Hepatic stellate cell (primary cell): ENCODE measurements at places on chromosomes 11 and 22.

DNA sequence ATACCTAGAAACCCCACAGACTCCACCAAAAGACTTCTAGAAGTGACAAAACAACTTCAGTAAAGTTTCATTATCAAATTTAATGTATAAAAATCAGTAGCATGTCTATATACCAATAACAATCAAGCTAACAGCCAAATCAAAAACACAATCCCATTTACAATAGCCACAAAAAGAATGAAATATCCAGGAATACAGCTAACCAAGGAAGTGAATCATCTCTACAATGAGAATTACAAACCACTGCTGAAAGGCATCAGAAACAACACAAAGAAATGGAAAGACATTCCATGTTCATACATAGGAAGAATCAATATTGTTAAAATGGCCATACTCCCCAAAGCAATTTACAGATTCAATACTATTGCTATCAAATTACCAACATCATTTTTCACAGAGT is 46.0 kb downstream of the PRCP start:
- DNase-seq = no peak

GRCh38 chr22:47621253-47621652 is 858.8 kb downstream of the TBC1D22A start:
- no peak for DNase-seq

- DNase-seq = peak; percentile 78
Observed at GRCh38 chr22:49936018-49936972, 17.9 kb downstream of the CRELD2 start.

DNA sequence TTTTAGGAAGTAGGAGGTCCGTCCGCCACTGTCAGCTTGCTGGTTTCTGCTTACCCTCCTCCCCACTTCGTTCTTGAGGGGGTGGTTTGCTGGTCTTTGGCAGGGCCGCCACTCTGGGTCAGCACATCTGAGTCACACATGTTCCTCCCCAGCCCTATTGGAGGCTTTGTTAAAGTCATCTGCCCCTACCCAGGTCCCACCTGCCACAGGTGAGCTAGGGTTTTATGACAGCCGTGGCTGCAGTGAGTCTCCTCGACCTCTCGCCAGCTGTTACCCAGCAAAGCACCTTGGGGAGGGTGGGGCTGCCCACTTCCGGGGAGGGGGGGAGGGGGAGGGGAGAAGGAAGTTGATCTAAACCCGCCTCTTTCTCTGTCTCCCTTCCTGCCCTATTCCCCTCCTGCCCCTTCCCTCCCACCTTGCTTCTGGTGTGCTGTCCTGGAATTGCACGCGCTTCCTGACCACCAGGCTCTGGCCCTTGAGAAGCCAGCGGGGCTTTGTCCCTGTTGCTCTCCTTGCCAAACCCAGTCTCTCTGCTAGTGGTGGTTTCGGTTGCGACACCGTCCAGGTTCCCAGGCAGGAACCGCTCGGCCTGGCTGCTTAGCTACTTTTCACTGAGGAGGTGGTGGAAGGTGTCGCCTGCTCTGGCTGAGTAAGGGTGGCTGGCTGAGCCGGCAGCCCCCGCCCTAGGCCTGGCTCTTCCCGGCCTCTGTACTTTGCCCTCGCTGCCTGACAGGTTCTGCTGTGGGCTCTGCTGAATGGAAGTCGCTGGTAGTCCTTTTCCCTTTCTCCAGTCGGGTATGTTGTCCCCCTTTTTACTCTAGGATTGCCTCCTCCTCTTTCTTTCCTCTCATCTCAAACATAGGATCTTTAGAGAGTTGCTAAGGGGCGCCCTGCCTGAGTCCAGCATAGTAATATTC is 28.5 kb downstream of the RCOR2 start:
- DNase-seq = peak; percentile 68

- DNase-seq = peak; percentile 77
Observed at GRCh38 chr11:94741022-94741679, 27.0 kb upstream of the AMOTL1 start.

GRCh38 chr11:32387411-32387810 is 47.9 kb downstream of the WT1 start:
- no peak for DNase-seq

DNA sequence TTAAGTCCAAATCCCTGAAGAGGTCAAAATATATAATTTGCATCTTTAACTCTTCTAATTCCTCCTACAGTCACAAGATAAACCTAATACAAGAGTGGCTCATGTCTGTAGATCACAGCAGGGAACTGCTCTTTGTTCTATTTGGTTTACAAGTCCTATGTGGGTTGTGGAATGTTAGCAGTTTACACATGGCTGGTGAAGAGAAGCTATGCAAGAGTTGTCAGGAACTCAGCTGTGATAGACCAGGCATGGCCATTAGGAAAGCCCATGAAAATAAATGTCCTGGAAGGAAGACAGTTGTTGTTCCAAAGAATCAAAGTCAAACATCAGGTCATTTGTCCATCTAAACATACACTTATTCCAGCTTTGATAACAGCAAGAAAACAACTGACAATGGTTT is 312.4 kb upstream of the PITPNB start:
- DNase-seq = peak; percentile 19

DNA sequence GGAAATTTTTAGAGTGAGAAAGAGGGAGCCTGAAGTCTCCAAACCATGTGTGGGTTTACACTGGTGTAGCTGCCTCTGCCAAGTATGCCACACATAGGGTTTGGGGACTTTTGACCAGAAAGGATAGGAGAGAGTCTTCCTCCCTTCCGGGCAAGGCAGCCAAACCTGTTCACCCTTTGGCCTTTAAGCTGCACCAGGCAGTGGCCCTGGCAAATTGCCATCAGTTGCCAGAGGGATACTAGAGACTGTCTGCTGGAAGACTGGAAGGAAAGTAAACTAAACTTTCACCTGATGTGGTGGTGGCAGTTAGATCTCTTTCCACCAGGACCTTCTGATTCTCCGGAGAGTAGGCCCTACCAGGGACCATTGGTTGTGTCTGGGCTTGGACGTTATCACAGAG is 1263.2 kb downstream of the FAM181B start:
- no peak for DNase-seq

DNA sequence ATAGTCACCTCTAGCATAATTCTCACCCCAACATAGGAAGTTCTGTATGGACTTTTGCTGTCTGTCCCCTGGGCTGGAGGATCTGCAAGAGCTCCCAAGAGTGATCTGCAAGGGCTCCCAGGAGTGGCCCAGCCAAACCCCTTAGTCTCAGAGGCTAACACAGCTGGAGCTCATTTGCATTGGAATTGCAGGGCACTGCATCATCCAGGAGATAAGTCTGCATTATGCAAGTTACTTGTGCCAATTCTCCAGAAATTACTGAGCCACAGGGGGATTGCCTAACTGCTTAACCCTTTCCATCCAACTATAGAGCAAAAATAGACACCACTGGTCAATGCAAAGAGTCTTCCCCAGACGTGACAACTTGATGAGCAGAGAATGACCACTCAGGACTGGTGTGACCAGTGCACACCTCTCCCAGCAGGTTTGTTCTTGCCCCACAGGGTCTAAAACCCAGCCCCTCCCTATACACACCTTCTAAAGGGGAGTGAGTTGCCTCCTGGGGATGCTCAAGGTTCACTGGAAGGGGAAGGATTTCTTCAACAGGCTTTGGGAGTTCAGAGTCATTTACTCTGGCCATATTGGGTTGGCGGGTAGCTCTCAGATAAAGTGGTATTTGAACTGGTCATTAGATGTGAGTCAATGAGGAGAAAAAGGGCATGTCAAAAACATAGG is 38.4 kb downstream of the POU2AF3 start:
- DNase-seq = no peak

DNA sequence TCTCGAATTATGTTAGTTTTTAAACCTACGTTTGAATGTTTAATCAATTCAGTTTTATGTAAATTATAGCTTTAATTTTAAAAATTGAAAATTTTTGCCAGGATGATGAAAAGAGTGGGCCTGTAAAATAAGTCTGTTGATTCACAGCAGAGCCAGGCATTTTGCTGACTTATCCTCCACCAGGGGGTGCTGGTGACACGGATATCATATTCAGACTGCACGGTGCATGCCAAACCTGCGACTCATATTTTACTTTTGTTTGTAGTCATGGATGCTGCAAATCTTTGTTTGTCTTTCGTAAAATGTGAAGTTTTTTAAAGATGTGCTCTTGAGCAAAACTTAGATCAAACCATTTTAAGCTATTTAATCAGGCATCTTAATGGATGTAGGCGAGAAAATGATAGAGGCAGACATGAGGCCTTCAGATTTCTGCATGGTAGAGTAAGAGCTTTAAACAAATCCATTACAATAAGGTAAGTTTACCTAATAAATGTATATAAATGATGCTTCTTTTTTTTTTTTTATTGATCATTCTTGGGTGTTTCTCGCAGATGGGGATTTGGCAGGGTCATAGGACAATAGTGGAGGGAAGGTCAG is 3.6 kb upstream of the OR8B3 start:
- DNase-seq = peak; percentile 58

DNA sequence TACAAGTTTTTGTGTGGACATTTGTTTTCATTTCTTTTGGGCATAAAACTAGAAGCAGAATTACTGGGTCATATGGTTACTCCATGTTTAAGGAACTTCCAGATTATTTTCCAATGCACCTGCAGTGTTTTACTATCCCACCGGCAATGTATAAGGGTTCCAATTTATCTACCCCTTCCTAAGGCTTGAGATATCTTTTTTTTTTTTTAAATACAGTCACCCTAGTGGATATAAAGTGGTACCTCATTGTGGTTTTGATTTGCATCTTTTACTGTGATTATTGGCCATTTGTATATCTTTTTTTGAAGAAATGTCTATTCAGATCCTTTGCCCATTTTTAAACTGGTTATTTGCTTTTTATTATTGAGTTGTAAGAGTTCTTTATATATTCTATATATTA is 34.6 kb upstream of the UCP3 start:
- no peak for DNase-seq

DNA sequence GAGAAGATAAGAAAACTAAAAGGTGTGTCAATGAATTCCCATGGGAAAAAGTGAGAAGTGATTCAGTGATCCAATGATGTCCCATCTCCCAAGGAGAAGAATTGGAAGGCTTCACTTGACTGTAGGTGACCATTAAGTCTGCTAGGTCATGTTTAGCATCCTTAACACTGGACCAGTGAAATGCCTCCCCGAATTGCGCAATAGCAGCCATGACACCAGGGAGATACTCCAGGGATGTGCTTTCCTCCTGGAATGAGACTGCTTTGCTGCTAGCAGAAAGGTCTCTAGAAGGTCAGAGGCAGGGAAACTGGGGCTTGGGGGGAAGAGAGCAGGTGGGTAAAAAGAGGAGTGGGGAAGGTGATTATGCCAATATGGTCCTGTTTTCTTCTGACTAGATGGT is 364.3 kb downstream of the OPCML start:
- no peak for DNase-seq

DNA sequence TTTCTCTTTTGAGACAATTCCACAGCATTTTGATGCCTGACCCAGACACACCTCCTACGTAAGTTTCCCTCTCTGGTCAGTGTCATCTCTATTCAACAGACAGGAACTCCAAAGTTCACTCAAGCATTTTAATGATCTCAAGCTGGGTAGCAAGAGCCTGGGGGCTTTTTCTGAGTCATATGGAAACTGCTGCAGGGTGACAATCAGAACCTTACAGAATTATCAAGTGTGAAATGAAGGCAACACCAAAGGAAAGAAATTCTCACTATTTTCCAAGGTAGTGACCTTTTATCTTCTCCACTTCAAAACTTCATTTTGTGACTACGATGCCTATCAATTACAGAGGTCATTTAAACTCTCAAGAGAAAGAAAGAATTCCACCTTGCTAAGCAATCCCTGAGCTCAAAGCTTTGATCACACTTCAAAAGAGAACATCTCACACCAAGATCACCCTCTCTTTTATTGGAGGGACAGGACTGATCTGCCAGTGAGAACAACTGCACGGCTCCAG is 229.0 kb upstream of the ZC3H12C start:
- no peak for DNase-seq

DNA sequence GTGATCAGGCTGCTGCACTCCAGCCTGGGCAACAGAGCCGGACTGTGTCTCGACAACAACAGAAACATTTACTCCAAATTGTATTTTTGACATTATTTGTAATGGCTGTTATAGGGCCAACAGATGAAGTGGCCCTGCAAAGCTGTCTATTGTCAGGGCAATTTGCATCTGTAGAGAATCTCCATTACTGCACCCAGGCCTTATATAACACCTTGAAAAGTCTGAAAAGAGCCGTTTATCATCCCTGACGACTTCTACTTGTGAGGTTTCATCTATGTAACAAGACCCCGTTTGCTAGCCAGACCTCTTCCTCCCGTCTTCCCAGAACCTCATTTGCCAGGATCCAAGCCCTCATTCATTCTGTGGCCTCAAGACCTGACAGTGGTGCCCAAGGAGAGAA is 9.1 kb upstream of the CTTN start:
- no peak for DNase-seq
